Peyer's patch (tissue), 4 donors: ENCODE measurements at places on chromosomes 11 and 22.

DNA sequence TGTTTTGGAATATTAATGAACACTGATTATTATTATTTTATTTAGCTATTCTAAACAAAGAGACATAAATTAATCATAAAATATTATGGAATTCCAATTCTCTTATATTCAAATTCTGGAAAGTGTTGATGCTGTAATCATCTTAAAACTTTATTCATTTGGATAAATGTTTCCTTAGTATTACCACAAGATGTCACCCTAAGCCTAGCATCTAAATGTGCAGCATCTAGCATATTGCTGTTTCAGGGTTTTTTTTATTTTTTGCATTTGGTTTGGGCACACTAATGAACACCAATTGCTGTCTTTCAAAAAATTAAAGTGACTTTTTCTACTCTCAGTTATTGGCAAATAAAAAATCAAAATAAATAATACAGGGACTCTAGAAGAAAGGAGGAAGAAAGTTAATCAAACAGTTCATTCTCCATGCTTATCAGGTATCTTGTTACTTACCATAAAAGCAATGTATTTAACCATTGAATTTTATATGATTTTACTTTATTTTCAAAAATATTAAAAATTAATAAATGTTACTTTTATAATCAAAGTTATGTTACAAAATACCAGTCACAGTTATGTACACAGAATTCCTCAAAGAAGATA, 31.8 kb downstream of the DLG2 start:
- no peak for DNase-seq

DNA sequence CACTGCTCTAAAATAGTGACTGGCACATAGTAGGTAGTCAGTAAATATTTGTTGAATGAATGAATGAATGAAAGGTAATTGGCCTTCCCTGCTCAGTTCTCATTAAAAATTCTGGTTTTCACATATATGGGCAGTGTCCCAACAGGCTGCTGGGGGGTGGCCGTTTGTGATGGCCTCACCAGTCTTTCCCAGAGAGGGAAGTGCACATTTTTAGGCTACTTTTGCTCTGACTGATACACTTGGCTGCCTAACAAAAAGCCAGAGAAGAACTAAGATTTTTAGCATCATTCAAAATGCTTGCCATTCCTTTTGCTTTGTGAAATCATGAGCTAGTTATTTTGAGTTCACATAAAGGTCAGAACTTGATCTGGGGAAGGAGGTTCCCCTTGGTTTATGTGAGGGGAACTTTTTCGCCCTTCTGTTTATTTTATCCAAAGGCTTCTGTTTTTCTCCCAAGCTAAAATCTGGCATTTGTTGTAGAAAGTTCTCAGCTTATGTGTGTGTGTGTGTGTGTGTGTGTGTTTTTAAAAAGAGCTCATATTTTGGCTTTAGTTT, 83.1 kb downstream of the PTPRJ start:
- DNase-seq, result no peak

- DNase-seq, result no peak
Measured at GRCh38 chr22:23380230-23380573, 199.9 kb downstream of the IGLL1 start.

DNA sequence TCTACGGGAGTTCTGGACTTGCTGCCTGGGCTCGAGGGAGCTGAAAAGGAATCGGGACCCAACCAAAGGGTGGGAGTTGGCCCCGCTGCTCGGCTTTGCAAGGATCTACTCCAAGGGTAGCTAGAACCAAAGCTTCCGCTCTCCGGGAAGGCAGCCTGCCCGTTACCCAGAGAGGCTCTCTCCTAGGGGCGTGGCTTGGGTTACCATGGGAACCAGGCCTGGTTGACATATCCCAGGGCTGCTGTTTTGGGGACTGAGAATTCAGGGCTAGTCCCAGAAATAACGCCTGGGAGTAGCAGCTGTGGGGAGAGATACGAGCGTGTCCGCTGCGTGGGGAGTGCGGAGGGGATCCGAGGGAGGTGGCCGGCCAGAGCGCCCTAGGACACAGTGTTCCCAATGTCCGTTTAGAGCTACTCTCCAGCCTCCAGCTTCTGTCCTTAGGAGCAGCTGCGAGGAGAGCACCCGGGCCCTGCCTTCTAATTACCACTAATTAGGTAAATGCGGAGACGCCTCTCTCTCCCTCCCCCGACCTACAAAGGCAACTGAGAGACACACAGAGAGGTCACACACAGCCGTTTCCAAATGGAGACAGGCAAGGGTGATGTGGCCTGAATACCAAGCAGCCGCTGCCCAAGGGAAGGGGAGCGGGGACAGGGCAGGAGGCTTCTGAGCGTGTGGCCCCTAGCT, 141.6 kb upstream of the CADM1 start:
- no peak for DNase-seq

DNA sequence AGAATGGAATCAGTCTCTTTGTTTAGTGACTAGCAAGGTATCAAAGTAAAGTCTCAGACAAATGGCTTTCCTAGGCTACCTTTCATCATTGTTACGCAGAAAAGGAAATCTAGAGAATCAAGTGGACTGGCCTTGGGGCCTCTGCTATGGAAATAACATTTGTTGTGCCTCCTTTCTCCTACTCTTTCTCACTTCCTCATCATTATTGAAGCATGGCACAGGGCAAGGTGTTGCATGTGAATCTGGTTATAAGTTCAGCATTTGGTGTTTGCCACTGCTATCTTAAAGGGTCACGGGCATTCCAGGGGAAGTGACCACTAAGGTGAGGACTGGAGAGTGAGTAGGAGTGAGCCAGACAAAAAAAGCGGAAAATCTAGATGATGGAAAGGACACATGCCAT, 54.9 kb downstream of the GLYATL1 start:
- DNase-seq, result no peak

DNA sequence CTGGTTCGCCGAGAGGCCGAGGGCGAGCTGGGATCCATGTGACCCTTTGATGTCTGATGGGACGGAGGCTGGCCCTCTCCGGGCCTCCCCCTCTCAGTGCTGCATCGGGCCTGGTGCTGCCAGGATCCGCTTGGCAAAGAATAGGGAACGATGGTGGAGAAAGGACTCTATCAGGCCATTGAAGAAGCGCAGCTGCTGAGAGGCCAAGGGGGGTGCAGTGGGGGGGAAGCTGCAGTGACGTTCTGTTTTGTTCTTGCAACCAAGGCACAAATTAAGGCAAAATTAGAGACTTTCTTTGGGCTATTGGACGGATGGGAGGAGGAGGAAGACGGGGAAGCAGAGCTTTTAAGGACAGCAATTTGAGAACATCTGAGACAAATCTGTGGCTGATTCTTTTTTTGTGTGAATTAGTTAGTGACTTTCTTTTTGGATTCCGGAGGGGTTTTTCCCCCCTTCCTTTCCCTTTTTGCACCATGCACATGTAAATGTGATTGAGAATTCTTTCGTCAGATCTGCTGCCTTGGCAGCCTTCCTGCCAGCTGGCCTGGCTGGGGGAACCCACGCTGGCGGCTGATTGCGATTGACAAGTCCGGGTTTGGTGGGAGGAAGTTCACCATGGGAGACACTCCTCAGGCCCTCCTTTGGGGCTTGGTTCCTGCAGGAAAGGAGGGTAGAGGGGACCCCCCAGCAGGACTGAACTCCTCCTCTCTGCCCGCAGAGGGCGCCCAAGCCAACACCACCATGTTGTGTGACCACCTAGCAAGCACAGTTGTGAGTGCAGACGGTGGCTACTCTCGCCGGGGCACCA, 214.6 kb downstream of the NTM start:
- no peak for DNase-seq

GRCh38 chr11:47917599-47918369, 62.6 kb upstream of the PTPRJ start:
- DNase-seq, result peak; percentile 86

DNA sequence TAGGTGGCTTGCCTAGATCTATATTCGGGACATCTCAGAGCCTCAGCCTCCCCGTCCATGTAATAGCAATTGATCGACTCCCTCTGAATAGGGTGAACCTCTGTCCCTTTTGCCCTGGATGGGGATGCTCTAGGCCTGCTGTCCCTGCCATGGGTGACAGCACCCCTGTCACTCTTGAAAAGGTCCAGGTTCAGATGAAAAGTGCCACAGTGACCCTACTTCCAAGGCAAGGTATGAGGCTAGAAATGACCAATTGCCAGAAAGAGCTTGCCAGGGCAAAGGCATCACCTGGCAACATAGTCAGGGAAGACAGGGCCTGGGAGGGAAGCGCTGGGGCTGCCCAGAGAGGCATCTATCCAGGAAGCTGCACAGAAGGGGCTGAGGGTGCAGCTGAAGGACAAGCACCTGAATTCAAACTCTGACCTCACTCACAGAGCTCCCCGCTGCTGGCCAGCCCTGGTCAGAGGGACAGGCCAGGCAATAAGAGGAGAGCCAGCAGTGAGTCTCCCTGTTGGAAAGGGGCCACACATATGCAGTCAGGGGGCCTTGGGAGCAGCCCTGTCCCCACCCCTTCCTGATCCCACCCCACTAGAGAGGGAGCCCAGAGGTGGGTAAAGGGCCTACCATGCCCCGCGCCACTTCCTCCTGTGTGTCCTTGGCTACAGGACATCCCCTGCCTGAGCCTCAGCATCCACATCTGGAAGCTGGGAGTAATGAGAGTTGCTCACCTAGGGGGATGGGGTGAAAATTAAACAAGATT, 9.0 kb upstream of the APOBEC3A start:
- peak; percentile 42 for DNase-seq

- no peak for DNase-seq
Measured at GRCh38 chr11:112025707-112026106, 499 bp downstream of the DLAT start.

DNA sequence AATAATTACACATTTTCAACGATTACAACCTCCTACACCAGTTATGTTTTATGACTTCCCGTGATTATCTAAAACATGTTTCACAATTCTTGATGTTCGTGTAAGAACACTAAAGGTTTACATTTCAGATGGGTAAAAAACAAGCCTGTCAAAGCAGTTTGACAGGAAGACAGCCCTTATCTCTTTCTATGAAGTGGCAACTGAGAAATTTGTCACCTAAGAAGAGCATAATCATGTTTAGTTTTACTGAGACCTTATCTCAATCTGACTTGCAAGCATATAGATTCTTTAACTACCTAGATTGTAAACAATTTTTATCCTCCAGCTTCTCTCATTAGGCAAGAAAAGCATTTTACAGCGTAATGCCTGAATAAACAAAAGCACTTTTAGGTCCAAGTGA, 218.4 kb upstream of the ZBED5 start:
- no peak for DNase-seq

GRCh38 chr22:46083383-46084350, 66.7 kb upstream of the PPARA start:
- no peak for DNase-seq

- no peak for DNase-seq
Measured at GRCh38 chr22:44944883-44945601, 64.8 kb downstream of the PHF21B start.

- DNase-seq, result no peak
Measured at GRCh38 chr22:38750104-38750503, 5.7 kb downstream of the SUN2 start.

DNA sequence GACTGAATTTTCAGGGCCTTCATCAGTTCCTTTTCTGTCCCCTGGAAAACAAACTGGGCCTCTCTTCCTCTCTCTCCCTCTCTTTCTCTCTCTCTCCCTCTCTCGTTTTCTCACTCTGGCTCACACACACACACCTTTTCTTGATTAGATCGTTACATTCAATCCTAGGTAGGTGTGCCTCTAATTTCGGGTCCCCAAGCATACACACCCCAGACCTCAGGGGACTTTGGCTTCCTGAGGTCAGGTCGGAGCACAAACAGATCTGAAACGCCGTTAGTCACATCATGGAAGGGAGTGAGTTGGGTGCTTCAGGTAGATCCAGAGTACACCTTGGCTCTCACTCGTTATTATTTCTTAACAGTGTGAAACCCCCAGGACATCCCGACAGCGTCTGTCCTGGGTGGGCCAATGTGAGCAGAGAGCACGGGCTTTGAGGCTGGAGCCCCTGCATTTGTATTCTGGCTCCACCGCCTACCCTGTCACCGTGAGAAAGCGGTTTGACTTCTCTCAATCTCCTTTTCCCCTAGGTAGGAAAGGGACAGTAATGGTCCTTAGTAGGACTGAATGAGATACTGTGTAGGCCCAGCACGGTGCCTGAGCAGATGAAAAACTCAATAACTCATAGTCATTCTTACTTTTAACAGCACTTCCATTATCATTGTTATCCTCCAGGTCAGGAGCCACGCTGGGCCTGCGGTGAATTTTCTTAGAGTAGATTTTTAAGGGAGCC, 37.3 kb upstream of the POU2AF1 start:
- DNase-seq, result no peak

- peak; percentile 37 for DNase-seq
Measured at GRCh38 chr11:69368119-69368880, 74.3 kb downstream of the MYEOV start.

DNA sequence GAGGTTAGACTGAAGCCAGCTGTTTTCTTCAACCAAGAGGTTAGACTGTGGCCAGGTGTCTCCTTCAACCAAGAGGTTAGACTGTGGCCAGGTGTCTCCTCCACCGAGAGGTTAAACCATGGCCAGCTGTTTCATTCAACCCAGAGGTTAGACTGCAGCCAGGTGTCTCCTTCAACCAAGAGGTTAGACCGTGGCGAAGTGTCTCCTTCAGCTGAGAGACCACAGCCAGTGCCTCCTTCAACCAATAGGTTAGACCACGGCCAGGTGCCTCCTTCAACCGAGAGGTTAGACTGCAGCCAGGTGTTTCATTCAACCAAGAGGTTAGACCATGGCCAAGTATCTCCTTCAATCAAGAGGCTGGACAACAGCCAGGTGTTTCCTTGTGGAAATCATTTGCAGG, 498.1 kb downstream of the TBC1D22A start:
- DNase-seq, result no peak

GRCh38 chr11:36672815-36673450, 74.9 kb upstream of the RAG2 start:
- DNase-seq, result no peak

DNA sequence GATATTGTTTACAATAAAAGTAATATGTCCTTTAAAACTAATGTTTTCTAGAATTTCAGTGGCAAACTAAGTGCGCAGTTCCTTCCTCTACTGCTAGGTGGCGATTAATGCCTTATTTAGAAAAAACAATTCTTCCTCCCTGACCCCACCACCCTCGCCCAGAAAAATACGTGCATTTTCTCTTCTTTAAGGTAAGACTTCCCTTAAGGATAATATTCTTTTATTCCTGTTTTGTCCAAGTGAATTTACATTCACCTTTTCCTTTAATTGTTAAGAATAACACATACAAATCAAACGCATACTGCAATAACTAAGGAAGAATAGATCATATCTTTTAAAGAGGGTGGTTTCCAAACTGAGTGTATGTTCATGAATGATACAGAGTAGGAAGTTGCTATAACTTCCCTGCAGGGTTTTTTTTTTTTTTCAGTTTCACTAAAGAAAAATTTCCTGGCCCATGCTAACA, 17.0 kb upstream of the PSMA1 start:
- no peak for DNase-seq

DNA sequence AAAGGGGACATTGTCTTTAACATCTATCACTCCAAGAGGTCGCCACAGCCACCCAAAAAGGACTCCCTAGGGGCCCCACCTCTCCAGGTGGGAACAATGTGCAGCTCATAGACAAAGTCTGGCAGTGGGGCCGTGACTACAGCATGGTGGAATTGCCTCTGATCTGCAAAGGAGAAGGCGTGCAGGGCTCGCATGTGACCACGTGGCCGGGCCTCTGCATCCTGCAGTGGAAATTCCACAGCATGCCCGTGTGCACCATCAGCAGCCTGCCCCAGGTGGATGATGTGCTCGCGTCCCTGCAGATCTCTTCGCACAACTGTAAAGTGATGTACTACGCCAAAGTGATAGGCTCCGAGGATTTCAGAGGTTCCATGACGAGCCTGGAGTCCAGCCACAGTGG, 18.5 kb downstream of the ALKBH3 start:
- DNase-seq, result no peak

GRCh38 chr22:35894937-35895708, 133.5 kb downstream of the RBFOX2 start:
- DNase-seq, result no peak

GRCh38 chr11:11769782-11770181, 72.0 kb upstream of the USP47 start:
- DNase-seq, result no peak
